ENCODE measurements at places on chromosomes 5 and 9. TPM values are rescaled to one million over a fixed set of nuclear protein-coding genes. Genes with fewer than 3 reads are reported as not detected.

- no peak for DNase-seq
These were observed 6.6 kb downstream of the SAXO1 start for GRCh38 chr9:19026375-19026774.

DNA sequence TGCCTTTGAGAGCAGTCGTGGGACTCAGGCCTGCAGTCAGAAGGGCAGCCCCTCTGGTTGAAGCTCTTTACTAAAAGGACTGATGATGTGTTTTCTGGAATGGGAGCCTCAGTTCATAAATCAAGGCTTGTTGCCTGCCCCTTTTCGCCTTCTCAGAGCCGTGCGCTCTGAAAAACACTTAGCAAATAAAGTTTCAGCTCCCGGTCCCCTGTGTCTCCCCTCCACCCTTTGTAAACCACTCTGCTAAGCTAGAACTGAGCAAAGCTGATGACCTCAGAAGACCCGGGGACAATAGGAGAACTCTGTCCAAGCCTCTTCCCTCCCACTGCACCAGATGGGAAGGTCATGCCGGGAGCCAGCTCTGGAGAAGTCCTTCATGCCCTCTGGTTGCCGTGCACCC lies 39.3 kb upstream of the ADRA1B start:
- no peak for DNase-seq

GRCh38 chr9:15824310-15824709 lies 271.5 kb downstream of the CCDC171 start:
- no peak for DNase-seq

The CCNO gene
- total RNA-seq, result 0.14 TPM

The STK32A gene
- 0.14 TPM for total RNA-seq

GRCh38 chr9:127528422-127529251 lies 77.3 kb downstream of the LRSAM1 start:
- no peak for DNase-seq

- DNase-seq, result peak; percentile 74
These were observed 39.7 kb downstream of the RAPGEF6 start for GRCh38 chr5:131595088-131596033.

- DNase-seq, result no peak
These were observed 72.7 kb downstream of the ZFAND5 start for GRCh38 chr9:72292256-72292682.

DNA sequence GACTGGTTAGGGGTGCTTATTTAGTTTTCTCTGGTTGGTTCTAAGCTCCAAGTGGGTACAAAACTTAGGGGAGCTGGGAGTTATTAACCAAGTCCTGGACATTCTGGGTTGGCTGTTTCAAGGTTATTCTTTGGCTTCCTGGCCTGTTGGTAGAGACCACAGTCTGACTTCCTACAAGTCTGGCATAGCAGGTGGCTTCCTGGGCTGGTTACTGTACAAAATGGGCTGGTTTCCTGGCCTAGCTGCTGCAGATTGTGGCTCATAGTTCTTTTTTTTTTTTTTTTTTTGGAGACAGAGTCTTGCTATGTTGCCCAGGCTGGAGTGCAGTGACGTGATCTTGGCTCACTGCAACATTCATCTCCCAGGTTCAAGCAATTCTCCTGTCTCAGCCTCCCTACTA lies 46.3 kb upstream of the BARHL1 start:
- DNase-seq, result no peak

Measured in thymus (tissue), 14 donors.